ENCODE measurements at places on chromosomes 1 and 21.

DNA sequence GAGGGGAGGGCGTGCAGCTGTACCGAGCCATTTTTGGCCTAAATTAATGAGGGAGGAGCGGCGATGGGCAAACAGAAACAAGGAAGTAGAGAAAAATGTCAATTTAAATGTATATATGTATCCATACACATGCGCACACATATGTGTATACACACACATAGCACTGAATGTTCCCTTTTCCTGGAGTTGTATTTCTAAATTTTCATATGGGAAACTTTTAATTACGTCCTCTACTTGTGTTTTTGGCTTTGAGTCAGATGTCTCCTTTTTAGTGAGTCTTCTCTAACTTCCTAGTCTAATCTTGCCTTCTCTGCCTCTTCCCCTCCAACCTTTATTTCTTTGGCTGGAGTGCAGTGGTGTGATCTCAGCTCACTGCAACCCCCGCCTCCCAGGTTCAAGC, 15.4 kb upstream of the CYYR1 start:
- no peak for DNase-seq

DNA sequence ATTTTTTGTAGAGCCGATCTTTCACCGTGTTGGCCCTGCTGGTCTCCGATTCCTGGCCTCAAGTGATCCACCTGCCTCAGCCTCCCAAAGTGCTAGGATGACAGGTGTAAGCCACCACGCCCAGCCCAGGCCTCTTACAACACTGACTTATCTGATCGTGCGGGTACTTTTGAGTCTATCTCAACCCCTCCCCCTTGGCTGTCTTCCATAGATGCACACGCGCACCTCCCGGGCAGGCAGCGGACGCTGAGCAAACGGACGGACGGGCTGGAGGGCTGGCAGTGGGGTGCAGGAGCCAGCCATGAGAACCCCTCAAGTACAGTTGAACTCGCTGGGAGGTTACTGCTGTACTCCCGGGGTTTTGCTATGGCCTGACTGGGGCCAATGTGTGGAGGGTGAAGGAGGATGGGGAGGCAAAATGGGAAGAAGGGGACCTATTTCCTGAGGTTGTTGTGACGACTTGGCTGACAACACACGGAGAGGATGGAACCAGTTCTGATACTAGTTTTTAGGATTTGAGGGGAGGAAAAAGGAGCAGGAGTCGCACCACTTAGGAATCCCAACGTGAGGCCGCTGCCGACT, 959 bp downstream of the CD58 start:
- no peak for DNase-seq

DNA sequence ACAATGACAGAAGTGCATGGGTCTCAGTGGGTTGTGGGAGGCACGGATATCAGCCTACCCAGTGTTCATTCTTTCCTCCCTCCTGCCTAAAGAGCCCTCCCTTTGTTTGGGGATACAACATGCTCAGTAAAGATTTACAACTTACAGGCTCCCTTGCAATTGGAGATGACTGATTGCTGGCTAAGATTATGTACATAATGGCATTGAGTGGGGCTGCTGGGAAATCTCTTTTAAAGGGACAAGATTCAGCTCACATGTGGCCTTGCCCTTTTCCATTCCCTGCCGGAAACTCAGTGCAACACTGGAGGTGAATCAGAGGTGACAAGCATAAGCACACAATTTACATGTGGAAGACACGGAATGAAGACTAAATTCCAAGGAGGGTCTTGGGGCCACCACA, 83.7 kb upstream of the CHRM3 start:
- DNase-seq, result no peak

DNA sequence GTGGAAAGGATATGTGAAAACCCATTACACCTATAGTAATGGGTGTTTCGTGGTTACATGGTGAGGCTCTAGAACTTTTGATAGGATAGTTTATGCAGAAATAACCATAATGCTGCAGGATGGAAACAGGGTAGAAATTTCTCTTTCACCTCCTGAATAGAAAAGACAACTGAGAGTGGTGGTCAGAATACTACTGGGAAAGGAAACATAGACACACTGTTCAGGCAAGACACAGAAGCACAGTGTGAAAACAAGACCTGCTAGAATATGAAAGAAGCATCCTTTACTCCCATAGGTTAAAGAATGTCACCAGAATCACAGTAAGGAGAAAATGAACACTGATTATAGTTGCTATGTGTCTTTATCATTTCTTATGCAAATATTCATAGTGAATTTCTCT, 496.6 kb downstream of the DPYD start:
- no peak for DNase-seq

DNA sequence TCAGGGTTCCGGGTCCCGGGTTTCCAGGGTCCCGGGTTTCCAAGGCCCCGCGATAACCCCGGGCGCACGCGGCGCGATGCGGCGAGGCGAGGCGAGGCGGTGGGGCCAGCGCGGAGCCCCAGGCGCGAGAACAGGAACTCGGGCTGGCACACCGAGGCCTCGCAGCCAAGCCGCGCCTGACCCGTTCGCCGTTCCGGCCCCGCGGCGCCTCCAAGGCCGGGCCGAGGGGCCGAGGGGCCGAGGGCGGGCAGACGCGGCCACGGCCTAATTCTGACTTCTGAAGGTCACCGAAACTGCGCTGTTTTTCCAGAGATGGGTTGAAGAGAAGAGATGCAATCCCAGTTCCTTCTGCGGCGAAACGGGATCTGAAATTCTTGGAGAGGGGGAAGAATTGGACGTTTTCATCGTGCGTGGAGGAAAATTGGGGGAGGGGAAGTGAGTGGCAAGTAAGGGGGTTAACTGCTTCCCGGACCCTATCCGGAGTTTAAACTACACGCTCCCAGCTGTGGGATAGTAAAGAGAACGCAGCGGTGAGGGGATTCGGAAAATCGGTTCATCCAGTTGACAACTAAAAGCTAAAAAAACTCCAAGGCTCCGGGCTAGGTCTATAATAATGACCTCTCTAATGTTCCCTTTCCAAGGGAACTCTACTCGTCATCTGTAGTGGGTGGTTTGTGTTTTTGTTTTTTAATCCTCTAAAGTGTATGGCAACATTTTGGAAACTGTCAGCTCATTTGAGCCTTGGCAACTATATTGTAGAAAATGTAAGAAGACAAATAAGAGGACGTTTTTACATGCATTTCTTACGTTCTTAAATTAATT, 8.2 kb downstream of the TBX15 start:
- DNase-seq, result no peak

DNA sequence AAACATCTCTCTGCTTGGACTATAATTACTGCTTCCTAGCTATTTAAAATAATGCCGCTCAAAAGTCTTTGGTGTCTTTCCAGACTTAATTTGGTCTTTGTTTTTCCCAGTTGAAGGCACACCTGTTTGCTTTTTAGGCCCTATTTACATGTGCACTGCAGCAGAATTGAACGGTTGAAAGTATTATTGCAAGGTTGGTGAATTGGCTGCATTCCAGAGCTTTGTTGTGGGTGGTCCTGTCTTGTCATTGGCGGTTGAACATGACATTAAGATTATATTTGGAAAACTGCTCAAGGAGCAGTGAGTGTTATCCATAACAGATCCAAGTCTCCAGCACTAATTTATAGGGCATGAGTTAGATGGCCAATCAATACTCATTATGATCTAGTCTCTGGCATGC, 656.3 kb downstream of the PTPRC start:
- no peak for DNase-seq

DNA sequence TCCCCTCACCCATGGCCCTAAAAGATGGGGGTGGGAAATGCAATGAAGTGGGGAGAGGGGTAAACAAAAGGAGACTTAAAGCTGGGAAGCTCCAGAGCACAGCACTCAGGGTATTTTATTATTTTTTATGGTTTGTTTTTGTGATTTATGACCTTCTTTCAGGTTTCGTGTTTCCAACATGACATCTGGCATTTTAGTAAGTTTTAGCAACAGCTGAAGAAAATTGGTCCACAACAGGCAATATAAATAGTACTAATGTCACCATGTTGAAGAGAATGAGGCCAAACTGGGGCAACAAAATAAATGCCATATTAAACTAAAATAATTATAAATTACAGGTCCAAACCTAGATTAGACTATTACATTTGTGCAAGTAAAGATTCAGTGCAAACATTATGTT, 56.3 kb downstream of the TBX15 start:
- DNase-seq, result no peak

GRCh38 chr1:234149217-234149616, 224.0 kb upstream of the COA6 start:
- DNase-seq, result no peak

DNA sequence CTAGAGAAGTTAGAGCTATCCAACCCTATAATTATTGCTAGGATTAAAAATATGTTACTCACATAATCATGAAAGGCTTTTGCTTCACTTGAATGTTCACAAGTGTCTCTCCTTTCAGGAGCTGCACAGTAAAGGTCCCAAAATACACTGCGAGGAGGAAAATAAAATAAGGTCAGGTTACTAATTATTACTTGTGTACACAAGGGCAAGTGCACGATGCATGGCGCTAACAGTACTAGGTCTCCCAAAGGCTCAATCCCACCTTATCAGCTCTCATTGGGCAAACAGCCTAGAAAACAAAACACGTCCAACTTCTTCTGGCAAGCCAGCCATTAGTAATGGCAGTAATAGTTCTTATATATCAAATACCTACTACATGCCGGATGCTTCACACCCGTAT, 4.4 kb downstream of the SSBP3 start:
- DNase-seq, result no peak

- peak; percentile 57 for DNase-seq
Observed at GRCh38 chr1:67674260-67675011, 10.6 kb upstream of the GADD45A start.

DNA sequence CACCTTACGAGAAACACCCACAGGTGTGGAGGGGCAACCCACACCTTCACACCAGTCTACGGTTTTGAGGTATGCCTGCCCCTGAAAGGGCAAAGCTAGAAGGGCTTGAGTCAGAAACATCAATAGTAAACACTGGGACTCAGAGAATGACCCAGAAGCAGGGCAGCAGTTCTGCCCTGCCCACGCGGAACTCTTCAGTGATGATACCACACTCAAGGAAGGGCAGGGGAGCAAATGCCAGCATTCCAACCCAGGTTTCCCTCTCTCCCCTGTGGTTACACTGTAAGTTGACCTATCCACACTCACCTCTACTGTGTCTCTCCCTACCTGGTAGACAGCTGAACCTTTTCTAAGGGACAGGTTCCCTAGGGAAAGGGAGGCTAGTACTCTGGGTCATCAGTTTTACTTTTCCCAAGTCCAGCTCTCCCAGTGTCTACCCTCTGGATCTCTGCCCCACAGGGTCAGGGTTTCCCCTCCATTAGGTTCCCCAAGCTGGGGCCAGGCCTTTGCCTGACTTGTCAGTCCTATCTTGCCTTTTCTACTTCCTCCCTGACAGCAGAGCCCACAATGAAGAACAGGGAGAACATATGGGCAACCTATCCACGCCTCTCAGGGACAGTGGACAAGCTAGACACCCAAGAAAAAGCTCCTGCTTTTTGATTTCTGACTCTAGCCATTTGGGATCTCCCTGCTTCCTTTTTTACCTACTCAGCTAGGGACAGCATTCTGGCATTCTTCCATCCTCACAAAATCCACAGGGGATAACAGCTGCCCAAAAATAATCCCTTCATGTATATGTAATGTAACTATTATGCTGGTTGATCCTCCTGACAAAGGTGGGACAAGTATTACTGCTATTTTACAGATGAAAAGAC, 3.0 kb downstream of the F11R start:
- no peak for DNase-seq

DNA sequence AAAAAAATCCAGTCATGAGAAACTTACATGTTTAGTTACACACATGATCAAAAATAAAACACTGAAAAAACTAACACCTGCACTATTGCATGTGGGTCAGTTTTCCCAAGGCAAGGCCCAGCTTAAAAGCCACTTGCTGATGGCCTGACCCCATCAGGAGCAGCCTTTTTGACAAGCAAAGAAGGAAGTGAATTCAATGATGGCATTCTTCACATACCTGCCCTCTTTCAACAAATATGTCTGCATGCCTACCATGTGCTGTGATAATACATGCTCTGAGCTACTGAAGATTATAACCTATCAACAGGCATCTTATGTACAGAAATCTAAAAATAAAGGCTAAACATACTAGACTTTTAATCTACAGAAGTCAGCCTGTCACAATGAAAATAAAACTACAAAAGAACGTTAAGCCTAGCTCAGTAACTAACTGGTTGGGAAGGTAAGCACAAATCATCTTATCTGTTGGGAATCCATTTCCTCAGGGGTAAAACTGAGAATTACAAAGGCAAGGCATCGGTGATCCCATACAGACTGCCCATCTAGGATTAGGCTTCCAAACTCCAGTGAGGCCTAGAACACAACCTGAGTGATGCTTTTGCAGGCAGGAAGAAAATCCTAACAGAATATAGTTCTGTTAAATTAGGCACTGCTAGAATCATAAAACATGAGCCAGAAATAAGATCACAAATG, 14.5 kb downstream of the SORT1 start:
- DNase-seq, result no peak

GRCh38 chr1:30571380-30571779, 152.0 kb downstream of the MATN1 start:
- no peak for DNase-seq

DNA sequence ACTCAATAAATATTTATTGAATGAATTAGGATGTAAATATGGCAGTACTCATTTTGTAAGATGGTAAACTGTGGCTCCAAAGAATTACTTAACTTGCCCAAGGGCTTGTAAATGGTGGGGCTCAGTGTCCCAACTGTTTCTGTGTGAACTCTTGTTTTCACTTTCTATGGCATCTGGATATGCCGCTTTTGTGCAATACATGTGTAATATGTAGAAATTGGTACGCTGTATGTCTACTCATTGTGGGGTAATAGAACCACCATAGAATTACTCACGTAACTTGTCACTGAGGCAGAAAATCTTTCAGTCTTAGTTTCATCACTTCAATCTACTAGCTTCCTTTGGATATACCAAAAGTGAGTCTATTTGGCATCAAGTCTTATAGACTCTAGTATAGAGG, 977 bp downstream of the PRPF3 start:
- DNase-seq, result no peak

GRCh38 chr1:42153624-42154023, 414 bp downstream of the GUCA2B start:
- no peak for DNase-seq

- DNase-seq, result no peak
Observed at GRCh38 chr1:9322661-9323244, 30.1 kb downstream of the SPSB1 start.

GRCh38 chr1:59238333-59238934, 58.5 kb upstream of the FGGY start:
- no peak for DNase-seq

GRCh38 chr1:235648407-235648907, 1.1 kb downstream of the GNG4 start:
- no peak for DNase-seq

DNA sequence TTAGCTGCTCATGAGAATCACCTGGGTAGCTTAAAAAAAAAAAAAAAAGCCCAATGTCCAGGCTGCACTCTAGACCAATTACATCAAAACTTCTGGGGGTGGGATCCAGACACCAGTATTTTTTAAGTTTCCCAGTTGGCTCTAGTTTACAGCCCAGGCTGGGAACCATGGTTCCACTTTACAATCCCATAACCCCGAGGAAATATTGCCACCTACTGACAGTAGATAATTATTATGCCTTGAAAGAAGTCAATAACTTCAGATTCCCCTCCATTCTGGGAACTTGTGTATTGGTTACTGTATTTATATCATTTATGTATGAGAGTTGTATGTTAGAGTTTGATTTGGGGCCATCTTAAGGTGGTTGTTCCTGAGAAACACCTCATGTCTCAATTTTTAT, 100.2 kb downstream of the SPATA46 start:
- DNase-seq, result no peak
